Lower lobe of right lung (tissue), 2 donors: ENCODE measurements at places on chromosomes 5 and 9. TPM values are rescaled to one million over a fixed set of nuclear protein-coding genes. Genes with fewer than 3 reads are reported as not detected.

Gene DMAC1
- 40.8 TPM for total RNA-seq

Gene MGAT4B
- 105 TPM for total RNA-seq

Gene PFN3
- total RNA-seq: not detected

Gene ARSI
- total RNA-seq: 3.5 TPM

- DNase-seq: no peak
Observed at GRCh38 chr5:146794326-146795029, 84.1 kb downstream of the PPP2R2B start.

DNA sequence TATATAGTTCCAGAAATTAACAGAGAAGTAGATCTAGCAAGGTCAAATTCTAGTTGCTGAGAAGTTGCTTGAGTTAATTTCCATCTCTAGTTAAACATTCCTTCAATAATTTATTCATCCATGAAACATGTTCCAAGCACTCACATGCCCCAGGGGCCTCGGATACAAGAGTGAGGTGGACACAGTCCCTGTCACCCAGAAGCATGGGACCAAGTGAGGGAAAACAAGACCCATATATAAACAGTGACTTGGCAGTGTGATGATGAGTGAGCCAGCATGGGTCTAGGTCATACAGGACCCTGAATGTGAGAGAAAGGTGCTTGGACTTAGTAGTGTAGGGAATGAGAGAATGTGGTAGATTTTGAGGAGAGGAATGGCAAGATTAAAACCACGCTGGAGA, 216.9 kb downstream of the TTLL11 start:
- no peak for DNase-seq

GRCh38 chr5:176779537-176779936, 30.8 kb upstream of the UNC5A start:
- no peak for DNase-seq

DNA sequence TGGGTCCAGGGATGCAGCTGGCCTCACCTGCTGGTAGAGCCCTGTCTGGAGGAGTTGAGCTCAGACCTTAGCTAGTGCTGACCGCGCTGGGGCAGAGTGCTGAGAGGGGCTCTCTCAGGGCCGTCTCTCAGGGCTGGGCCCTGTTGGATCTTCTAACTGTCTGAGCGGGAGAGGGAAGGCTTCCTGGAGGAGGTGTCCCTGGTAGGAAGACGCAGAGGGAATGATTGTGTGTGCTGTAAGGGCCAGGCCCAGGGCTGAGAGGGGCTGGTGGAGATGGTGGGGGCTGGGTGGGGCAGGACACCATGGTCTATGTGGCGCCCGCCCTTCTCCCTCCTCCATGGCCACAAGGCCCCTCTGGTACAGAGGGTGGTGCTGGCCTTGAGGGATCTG, 55.0 kb downstream of the RXRA start:
- DNase-seq: no peak

DNA sequence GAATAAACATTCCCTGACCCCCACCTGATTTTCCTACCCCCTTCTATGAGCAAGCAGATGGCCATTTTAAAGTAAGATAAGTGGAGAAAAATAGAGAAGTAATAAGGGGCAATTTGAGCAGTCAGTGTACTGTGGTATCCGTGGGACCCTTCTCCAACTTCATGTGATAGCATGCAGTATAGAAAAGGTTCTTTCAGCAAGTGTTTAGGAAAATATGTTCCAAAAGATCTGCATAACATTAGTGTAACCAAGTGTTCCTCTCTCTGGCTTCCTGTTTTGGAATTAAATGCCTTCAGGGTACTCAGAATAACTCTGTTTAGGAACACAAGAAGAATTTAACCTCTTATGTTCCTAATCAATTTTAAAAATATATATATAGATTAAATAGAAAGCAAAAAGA, 134.9 kb downstream of the ATG10 start:
- DNase-seq: no peak

GRCh38 chr5:114010362-114010761, 351.5 kb upstream of the KCNN2 start:
- no peak for DNase-seq

- no peak for DNase-seq
Observed at GRCh38 chr9:21392270-21392669, 7.1 kb upstream of the IFNA2 start.

- no peak for DNase-seq
Observed at GRCh38 chr5:123012321-123012720, 24.2 kb downstream of the PPIC start.

GRCh38 chr5:115072266-115073064, 97.2 kb downstream of the TRIM36 start:
- no peak for DNase-seq

- no peak for DNase-seq
Observed at GRCh38 chr9:137294091-137294680, 7.9 kb downstream of the NRARP start.

DNA sequence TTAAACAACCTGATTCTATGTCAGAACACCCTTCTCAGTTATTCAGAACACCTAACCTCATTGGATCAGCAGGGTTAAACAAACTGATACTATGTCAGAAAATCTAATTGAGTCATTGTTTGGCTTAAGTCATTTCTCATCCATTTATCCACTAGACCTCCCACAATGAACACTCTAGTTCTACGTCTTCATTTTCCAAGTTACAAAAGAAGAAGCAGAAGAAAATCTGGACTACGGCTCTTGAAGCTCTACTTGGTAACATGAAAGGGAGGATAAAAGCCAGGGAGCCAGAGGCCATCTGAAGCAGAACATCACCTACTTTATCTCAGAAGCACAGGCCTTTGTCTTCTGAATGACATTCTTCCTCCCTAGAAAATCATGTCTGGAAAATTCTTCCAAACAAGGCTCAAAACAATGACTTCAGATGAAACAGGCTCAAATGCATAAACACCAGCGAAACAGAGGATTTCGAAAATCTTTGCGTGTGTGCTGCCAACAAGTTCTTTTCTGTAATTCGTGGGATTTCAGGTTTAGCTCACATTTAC, 35.4 kb upstream of the TGFBI start:
- no peak for DNase-seq

GRCh38 chr9:22332202-22332601, 114.4 kb upstream of the DMRTA1 start:
- no peak for DNase-seq

Gene SLC23A1
- 1.4 TPM for total RNA-seq

DNA sequence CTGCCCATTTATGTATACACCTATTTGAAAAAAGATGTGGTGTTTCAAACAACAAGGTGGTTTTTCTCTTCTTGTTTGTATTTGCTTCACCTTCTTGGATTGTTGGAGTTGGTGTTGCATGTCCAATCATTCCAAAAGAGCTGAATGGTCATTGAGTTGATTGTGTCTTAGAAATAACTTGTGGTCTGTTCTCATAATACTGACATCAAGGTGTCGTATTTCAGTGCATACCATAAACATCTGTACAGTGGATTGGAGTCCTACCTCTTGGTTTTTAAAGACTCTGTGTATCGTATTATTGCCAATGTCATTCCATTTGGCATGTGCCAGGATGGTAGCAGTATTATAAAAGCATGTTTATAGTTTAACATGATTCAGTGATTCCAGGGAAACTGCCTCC, 73.2 kb downstream of the TRIO start:
- DNase-seq: no peak

Gene DPYSL3
- 45.7 TPM for total RNA-seq

Gene ANKRD18B
- total RNA-seq: 0.65 TPM

DNA sequence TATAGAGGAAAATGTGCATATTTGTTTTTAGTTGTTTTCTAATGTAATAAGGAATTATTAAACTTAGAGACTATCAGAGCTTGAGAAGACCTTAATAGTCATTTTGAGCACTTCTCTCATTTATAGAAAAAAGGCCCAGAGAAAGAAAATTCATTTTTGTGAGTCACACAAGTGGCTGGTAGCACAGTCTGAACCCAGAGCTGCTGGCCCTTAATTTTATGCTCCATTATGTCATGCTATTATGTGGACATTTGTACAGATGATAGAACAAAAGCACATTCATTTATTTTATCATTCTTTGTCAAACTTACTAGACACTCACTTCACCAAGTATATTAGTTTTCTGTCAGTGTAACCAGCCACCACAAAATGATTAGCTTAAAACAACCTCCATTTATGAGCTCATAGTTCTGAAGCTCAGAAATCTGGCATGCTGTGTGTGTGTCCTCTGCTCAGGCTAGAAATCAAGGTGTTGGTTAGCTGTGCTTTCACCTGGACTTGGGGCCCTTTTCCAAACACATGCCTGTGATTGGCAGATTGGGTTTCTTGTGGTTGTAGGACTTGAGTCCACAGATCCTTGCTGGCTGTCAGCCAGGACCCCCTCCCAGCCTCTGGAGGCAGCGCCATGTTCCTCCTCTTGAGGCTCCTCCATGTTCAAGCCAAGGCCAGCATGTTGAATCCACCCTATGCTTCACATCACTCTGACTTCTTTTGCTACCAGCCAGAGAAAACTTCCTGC, 188.9 kb downstream of the ARHGAP26 start:
- no peak for DNase-seq

Gene ASTN2
- total RNA-seq: 4.3 TPM

GRCh38 chr5:74392711-74393351, 247.7 kb downstream of the ENC1 start:
- DNase-seq: no peak

GRCh38 chr5:17257705-17258273, 40.4 kb downstream of the BASP1 start:
- no peak for DNase-seq

GRCh38 chr5:65268525-65268924, 213.2 kb downstream of the ADAMTS6 start:
- DNase-seq: no peak

DNA sequence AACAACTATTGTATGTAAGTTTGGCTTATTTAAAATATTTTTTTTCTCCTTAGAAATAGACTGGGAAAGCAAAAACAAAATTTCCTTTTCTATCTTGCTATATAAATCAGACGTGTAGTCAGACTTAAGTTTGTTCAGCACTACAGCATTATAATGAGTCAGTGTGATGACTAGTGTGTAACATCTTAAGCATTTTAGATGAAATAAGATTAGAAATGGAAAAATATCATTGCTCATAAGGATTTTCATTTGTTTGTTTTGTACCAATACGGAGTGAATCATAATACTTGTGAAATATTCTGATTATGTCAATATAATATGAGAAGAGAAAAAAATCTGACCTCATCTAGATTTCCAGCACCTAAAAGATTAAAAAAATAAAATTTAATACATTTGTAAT, 64.7 kb upstream of the RICTOR start:
- no peak for DNase-seq

DNA sequence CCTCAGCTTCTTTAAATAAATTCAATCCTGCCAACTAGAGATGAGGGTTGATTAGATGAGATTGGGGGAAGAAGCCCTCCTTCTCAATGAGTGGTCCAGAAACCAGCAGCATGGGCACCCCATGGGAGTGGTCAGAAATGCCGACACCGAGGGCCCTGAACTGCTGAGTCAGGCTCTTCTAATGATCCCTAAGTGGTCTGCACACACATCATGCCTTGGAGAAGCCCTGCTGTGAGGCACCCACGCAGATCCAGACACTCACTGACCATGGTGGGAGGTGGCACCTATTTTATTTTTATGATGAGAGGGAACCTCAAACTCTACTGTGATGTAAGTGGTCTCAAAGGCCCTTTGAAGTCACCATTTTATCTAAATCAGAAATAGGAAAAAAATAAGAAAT, 72.3 kb upstream of the BOD1 start:
- no peak for DNase-seq

DNA sequence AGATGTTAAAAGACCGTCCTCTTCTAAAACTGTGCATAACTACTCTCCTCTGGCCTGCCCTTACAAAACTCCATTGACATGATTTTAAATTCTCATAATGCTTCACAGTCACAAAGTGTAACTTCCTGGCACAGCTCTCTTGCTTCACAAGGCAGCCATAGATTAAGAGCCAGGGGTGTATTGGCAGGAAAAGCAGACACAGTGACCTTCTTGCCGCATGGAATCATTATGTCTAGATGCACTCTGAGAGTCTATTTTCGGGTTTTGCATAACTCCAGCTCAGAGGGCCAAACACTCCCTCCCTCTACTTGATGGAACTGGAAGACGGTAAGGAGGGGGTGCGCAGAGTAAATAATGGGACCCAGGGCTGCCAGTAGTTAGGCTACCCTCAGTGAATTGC, 110.1 kb downstream of the MARCHF3 start:
- no peak for DNase-seq

Gene ZCCHC7
- total RNA-seq: 20.4 TPM

Gene GPX3
- total RNA-seq: 855 TPM

DNA sequence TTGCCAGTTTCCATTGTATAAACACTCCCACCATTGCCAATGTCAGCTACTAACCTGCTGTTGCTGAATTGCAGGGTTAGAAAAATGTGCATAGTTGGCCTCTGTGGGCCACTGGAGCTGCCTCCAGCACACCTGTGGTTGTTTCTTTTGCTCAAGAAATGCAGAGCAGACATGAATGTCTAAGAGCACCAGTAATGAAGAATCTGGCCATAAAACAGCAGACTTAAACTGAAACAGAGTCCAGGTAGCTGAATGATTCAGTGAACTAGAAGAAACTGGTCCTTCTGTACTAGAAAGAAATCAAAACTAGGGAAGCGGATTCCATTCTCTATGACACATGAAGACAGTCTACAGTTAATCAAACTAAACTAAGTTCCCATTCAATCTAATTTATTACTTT, 48.2 kb downstream of the NUDT12 start:
- no peak for DNase-seq

- DNase-seq: no peak
Observed at GRCh38 chr9:93357649-93358048, 93.8 kb upstream of the FAM120A start.

DNA sequence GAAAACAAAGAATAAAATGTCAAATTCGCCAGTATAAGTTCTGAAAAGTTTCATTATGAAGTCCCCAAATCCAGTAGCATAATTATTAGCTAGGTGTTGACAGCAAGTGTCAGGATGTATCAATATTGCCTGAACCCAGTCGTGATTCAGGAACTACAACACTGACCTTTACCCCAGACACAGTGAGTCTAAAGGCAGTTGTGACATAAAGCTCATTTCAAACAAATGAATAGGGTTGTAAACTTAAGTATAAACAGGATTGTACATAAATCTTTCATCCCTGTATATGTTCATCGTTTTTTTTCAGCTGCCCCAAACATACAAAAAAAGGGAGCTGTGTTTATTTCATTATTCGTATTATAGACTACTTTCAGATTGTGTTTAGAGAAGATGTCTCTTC, 385.7 kb downstream of the PLK2 start:
- no peak for DNase-seq

DNA sequence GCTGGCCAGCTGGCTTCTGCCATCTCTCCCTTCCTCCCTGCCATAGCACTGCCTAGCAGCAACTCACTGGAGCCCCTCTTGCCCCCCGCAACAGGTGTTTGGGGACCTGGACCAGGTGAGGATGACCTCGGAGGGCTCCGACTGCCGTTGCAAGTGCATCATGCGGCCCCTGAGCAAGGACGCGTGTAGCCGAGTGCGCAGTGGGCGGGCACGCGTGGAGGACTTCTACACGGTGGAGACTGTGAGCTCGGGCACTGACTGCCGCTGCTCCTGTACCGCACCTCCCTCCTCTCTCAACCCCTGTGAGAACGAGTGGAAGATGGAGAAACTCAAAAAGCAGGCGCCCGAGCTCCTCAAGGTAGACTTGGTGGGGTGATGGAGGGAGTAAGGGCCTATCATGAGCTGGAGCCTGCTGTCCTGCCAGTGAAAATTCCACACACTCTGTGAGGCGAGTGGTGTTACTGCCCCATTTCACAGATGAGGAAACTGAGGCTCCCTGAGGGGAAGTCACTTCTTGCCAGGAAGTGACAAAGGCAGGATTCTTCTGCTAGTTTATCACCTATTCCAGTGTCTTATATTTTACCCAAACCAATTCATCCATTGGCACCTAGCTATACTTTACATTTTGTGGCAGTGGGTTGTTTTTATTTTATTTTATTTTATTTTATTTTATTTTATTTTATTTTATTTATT, 10.1 kb downstream of the OLFML2A start:
- no peak for DNase-seq

GRCh38 chr5:170338933-170339779, 41.6 kb upstream of the LCP2 start:
- no peak for DNase-seq
